ENCODE measurements at places on chromosomes 16 and 17. TPM values are rescaled to one million over a fixed set of nuclear protein-coding genes. Genes with fewer than 3 reads are reported as not detected.

EME1 gene
- total RNA-seq = 0.51 TPM

TUFM gene
- 117 TPM for total RNA-seq

MYH2 gene
- not detected for total RNA-seq

CCDC78 gene
- 1.8 TPM for total RNA-seq

OTOA gene
- total RNA-seq = not detected

TBC1D16 gene
- total RNA-seq = 30.4 TPM

DNAH9 gene
- total RNA-seq = not detected

SPAG5 gene
- 13.7 TPM for total RNA-seq

RASD1 gene
- total RNA-seq = 0.26 TPM

PLCD3 gene
- 59.8 TPM for total RNA-seq

ITGAD gene
- total RNA-seq = not detected

ALDH3A1 gene
- total RNA-seq = 0.17 TPM

WNK4 gene
- total RNA-seq = under 0.01 TPM

ECI1 gene
- 40.3 TPM for total RNA-seq

B4GALNT2 gene
- under 0.01 TPM for total RNA-seq

MYL4 gene
- not detected for total RNA-seq

CRHR1 gene
- total RNA-seq = not detected

ZFP1 gene
- total RNA-seq = 9.8 TPM

HAS3 gene
- total RNA-seq = 0.26 TPM

AMFR gene
- total RNA-seq = 350 TPM

C16orf95 gene
- 5.4 TPM for total RNA-seq

TP53TG3D gene
- total RNA-seq = 1.5 TPM

KRTAP4-6 gene
- total RNA-seq = not detected

UBE2I gene
- 44.4 TPM for total RNA-seq

ALKBH5 gene
- 103 TPM for total RNA-seq

All from fibroblast of lung (primary cell).